Epithelial cell of proximal tubule (primary cell): ENCODE measurements at places on chromosomes 11 and 22. TPM values are rescaled to one million over a fixed set of nuclear protein-coding genes. Genes with fewer than 3 reads are reported as not detected.

TRMU gene
- 39.0 and 50.2 TPM in 2 replicates for total RNA-seq

INS gene
- not detected in 2 replicates for total RNA-seq

TUB gene
- 2.9 and 3.2 TPM in 2 replicates for total RNA-seq

TEX12 gene
- total RNA-seq = not detected in 2 replicates

CASP12 gene
- total RNA-seq = not detected in 2 replicates

BEST1 gene
- total RNA-seq = 0.12 TPM in 1 of 2 replicates, not detected in the other

OR6T1 gene
- not detected in 2 replicates for total RNA-seq

LGALS1 gene
- 1,711 and 1,833 TPM in 2 replicates for total RNA-seq

SMTNL1 gene
- total RNA-seq = not detected in 2 replicates

KREMEN1 gene
- total RNA-seq = 4.8 and 10.8 TPM in 2 replicates

TTC36 gene
- 1.6 TPM in 1 of 2 replicates, not detected in the other for total RNA-seq

CDC42BPG gene
- 4.6 and 8.9 TPM in 2 replicates for total RNA-seq

MB gene
- total RNA-seq = not detected in 2 replicates

C11orf21 gene
- total RNA-seq = not detected in 2 replicates

LRRC74B gene
- total RNA-seq = not detected in 2 replicates

FREY1 gene
- 0.51 TPM in 1 of 2 replicates, not detected in the other for total RNA-seq

TP53AIP1 gene
- total RNA-seq = not detected in 2 replicates

LRRC55 gene
- total RNA-seq = not detected in 2 replicates

ANKK1 gene
- 0.17 TPM in 1 of 2 replicates, not detected in the other for total RNA-seq

MMP20 gene
- total RNA-seq = not detected in 2 replicates

SLC6A5 gene
- total RNA-seq = not detected in 2 replicates

PATE4 gene
- not detected in 2 replicates for total RNA-seq

MCM5 gene
- total RNA-seq = 87.6 and 157 TPM in 2 replicates

HTATIP2 gene
- total RNA-seq = 48.8 and 67.6 TPM in 2 replicates

C11orf65 gene
- total RNA-seq = 0.29 and 0.81 TPM in 2 replicates

OR4C46 gene
- not detected in 2 replicates for total RNA-seq

MRGPRX3 gene
- total RNA-seq = not detected in 2 replicates

TBCEL gene
- total RNA-seq = 6.1 and 6.3 TPM in 2 replicates

OR8I2 gene
- total RNA-seq = not detected in 2 replicates

TREH gene
- not detected in 2 replicates for total RNA-seq
